ENCODE measurements at places on chromosomes 2 and 18. TPM values are rescaled to one million over a fixed set of nuclear protein-coding genes. Genes with fewer than 3 reads are reported as not detected.

ZBTB7C gene
- 0.45 TPM for total RNA-seq

CCDC102B gene
- 6.5 TPM for total RNA-seq

PLEK gene
- total RNA-seq, result not detected

KCNG2 gene
- total RNA-seq, result not detected

ADD2 gene
- 31.8 TPM for total RNA-seq

CCDC85A gene
- total RNA-seq, result 0.16 TPM

GATA6 gene
- total RNA-seq, result not detected
